ENCODE measurements at places on chromosomes 13 and 19.

DNA sequence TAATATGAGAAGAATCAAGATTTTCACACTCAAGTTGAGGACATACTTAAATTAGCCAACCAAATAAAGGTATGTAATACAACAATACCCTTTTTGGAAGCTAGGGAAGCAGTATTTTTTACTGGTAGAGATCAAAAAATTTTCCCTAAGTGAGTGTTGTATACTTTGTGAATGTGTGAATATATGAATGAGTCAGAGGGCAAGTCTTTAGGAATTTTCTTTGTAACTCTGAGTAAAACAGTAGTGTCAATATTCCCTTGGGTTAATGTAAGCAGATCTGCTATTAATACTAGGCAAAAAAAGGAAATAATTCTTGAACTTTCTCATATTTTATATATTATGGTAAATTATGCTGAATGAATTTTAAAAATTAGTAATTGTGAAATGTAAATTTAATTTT lies 1161.8 kb upstream of the MIR17HG start:
- no peak for DNase-seq

DNA sequence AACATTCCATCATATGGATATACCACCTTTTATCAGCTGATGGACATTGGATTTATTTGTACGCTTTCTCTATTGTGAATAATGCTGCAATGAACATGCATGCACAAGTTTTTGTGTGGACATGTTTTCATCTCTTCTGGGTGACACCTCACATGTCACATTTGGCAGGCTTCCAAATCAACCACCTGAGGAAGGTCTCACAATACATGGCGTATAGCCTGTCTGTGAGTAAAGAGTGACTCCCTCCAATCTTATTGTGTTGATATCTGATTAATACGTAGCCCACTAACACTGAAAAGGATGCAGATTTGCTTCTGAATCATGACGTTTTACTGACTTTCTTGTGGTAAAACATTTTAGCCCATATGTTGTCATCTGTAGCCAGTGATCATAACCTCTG lies 61.1 kb downstream of the SLC15A1 start:
- DNase-seq = no peak

DNA sequence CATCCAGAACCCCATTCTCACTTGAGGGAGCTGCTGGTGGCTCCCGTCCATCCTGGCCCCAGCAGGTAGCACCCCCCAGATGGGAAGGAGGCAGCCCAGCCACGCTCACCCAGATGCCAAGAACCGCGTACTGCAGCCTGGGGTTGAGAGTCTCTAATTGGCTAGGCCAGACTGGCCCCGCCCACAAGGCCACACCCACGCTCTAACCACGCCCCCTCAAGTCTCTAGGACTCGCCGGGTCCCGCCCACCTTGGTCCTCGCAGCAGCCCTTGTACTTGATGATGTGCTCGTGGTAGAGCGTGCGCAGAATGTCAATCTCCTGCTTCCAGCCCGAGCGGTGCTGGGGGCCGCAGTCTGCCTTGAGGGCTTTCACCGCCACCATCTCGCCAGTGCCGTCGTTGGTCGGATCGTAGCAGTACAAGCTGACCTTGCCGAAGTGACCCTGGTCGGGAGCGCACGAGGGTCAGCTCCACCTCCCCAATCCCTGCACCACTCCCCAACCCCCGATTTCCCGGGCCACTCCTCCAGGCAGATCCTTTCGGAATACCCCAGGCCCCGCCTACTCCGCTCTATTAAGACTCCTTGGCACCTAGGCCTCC lies 14.5 kb upstream of the ICAM3 start:
- DNase-seq = no peak

DNA sequence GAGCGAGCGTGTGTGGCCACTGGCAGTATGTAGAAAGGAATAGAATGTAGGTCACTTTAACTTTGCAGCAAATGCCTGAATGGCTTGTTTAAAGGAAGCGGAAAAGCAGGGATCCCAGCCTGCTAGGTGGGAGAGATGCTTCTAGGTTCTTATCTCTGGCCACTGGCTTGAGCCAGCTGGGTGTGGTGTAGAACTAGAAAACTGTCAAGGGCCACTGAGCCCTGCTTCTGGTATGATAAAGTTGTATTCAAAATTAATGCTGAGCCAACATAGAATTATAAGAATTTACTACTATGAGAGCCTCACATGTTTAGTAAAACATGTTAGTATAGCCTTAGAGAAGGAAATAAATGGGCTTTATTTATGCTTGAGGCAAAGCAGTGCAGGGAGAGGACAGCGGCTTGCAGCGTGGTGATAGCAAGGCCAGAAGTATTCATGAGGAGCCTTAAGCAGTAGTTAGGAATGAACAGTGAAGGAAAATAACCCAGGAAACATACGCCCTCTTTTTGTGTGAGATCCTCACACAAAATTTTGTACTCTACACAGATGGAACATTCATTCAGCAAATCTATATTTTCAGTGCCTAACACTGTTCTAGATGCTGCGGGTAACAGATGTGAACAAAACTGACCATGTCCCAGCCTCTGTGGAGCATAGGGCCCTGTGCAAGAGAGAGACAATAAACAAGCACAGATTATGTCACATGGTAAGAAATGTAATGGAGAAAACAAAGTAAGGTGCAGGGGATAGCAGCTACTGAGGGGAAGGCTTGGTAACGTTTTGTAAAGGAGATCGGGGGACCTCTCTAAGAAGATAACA lies 863.2 kb downstream of the DIAPH3 start:
- DNase-seq = no peak

DNA sequence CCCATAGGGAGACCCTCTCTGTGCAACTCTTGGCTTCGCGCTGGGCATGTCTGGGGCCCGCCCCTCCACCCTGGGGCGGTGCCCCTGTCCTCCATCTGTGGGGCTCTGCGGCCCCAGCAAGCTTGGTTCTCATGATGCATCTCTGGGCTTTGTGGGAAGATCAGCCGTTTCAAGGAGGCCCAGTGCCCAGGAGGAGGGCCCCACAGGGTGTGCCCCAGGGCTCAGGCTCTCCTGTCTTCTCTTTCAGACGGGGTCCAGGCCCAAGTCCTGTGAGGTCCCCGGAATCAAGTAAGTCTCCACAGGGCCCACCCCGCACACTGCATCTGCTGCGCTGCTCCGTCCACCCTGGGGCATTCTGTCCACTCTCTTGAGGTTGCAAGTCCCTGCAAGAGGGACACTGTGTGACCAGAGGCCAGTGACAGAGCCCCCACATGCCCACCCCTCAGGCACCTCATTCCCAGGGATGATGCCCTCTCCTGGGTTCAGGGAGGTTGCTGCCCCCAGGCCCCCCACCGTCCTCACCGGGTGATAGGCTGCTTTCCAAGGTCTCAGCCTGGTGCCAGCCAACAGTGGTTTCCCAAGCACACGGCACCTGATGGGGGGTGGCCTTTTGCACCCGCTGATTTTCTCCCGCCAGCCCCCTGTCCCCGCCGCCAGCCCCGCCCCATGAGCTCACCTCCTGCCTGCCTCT lies 31.7 kb downstream of the COMP start:
- no peak for DNase-seq

Data from immature natural killer cell (primary cell).